ENCODE measurements at places on chromosomes 7 and 10.

DNA sequence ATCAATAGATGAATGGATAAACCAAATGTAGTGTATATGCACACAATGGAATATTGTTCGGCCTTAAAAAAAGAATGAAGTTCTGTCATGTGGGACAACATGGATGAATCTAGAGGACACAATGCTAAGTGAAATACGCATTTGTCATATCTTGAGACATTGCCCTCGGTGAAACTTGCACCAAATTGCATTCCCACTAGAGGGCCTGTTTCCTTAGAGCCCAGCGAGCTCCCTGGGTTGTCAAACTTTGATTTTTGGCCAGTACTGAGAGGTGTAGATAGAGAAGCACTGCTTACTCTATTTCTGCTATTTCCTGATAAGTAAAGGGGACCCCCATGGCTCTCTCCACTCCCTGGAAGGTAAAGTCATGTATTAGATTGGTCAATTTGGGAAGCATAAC lies 157.1 kb downstream of the GPAM start:
- no peak for DNase-seq

- no peak for DNase-seq
Measured at GRCh38 chr7:18547509-18548187, 52.1 kb downstream of the HDAC9 start.

DNA sequence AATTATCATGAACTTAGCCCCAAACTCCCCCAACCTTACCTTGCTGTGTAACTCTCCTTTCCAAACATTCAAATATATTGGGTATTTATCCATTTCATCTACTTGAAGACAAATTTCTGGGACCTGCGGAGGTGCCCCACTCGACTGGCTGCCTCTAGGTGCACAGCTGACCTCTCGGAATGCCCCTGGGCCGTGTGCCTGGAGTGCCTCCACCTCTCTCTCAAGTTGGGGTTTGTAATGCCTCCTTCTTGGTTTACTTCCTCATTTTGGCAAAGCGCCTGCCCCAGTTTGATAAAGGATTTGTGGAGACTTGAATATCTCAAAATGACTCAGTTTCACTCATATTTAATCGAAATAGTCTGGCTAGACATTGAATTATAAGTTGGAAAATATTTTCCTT lies 16.6 kb downstream of the ZNF777 start:
- DNase-seq, result no peak

- DNase-seq, result no peak
Measured at GRCh38 chr7:98562871-98563495, 54.1 kb upstream of the NPTX2 start.

DNA sequence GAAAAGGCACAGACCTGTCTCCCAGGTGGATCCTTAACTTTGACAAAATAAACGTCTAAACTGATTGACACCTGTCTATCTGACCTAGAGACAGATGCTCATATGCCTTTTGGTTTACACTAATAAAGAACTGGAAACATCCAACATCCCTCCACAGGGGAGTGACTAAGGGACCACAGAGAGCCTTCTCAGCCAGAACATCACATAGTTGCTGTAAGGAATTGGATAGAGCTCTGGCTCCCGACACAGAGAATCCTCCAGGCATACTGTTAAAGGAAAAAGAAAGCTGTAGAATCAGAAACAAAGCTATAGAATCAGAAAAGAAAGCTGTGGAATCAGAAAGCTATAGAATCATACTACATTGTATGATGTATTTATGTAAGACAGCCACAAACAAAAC lies 258.8 kb downstream of the STK31 start:
- no peak for DNase-seq

DNA sequence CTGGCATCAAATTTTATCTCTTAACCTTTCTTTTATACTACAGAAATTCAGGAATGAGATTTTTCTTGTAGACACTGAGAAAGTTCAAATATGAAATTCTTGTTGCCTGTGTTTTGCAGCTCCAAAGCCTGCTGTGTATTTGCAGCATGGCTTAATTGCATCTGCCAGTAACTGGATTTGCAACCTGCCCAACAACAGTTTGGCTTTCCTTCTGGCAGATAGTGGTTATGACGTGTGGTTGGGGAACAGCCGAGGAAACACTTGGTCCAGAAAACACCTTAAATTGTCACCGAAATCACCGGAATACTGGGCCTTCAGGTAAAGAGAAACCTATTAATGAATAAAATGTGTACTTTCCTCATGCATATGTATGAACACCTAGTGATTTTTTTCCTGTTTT lies 24.8 kb downstream of the LIPK start:
- no peak for DNase-seq

- DNase-seq, result no peak
Measured at GRCh38 chr10:80530251-80530650, 7.5 kb upstream of the SH2D4B start.

- DNase-seq, result no peak
Measured at GRCh38 chr7:30980751-30981150, 17.0 kb downstream of the GHRHR start.

- DNase-seq, result no peak
Measured at GRCh38 chr7:40836218-40836617, 701.4 kb downstream of the SUGCT start.

DNA sequence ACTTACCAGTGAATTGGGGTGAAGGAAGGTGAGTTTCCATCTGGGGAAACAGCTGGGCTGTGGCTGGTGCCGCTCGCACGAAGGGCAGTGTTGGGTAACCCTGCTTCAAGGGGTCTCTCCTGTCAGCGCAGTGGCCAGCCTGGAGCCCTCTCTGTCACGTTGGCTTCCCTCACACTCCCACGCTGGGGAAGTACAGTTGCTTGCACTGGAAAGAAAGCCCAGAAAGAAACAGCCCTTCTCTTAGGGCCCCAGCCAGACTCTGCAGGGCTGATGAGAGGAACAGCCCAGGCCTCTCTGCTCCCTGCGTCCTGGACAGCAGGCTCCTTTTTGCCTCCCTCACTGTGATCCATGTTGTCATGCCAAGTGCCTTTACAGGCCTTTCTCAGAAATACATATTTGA lies 40.3 kb upstream of the TRIM8 start:
- DNase-seq, result no peak

GRCh38 chr7:2758673-2759616 lies 70.9 kb downstream of the AMZ1 start:
- no peak for DNase-seq

DNA sequence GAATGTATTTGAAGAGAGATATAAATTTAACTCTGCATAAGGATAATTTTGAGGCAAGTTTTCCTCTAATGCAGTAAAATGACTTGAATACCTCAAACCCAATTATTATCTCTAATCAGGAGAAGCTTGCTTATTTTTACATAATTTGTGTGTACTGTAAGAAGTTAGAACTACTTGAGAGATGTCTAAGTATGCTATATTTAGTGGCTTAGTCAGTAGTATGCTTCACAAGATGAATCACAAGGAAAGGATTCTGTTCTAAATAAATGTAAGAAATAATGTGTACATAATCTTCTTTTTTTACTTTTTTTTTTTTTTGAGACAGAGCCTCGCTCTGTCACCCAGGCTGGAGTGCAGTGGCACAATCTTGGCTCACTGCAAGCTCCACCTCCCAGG lies 13.7 kb downstream of the PHTF2 start:
- DNase-seq, result no peak

GRCh38 chr7:6057316-6058129 lies 26.3 kb downstream of the ANKRD61 start:
- no peak for DNase-seq

GRCh38 chr10:36556468-36556867 lies 568.9 kb upstream of the ANKRD30A start:
- no peak for DNase-seq

DNA sequence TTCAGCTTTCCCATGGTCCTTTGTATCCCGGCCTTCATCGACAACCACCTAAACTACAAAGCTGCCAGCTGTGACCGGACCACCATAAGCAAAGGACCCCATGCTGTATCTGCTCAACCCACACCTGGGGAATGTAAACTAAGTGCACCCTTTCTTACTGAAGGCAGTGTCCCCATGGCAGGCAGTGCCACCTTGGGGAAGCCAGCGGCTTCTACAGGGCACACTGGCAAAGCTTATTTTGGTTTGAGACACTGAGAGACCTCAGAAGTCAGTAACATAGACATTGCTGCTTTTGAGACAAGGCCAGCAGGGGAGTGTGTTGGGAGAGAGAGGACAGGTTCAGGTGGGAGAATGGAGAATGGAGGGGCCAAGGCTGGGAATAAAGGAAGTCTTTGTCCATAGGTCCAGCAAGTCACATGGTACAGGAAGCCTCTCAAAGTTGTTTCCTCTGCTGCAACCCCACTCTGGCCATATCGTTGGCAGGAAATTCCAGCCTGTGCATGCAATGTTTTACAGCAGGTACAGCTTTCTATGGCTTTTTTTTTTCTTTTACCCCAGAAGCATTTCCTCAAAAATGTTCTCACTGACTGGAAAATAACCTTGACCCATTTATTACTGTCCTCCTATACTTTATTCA lies 85.9 kb upstream of the NPVF start:
- DNase-seq, result no peak

GRCh38 chr7:3650844-3651243 lies 349.8 kb downstream of the SDK1 start:
- no peak for DNase-seq

GRCh38 chr10:16776896-16777295 lies 40.3 kb downstream of the RSU1 start:
- DNase-seq, result no peak

- DNase-seq, result no peak
Measured at GRCh38 chr10:50346942-50347341, 95.6 kb upstream of the ASAH2 start.

DNA sequence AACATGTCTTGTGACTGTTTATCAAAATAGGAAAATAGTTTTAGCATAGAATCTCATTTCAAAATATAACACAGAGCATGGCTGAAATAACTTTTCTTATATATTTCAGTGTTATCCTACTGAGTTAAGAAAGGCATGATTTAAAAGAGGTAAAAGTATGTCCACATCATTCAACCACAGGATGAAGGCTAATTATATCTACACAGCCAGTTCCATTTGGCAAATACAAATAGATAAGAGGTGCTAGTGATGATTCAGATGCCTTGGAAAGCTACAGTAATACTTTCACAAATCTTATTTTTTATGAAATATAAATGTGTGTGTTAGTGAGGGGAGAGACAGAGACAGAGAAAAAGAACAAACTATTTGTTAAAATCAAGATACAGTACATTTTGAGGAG lies 42.9 kb upstream of the PCDH15 start:
- no peak for DNase-seq

DNA sequence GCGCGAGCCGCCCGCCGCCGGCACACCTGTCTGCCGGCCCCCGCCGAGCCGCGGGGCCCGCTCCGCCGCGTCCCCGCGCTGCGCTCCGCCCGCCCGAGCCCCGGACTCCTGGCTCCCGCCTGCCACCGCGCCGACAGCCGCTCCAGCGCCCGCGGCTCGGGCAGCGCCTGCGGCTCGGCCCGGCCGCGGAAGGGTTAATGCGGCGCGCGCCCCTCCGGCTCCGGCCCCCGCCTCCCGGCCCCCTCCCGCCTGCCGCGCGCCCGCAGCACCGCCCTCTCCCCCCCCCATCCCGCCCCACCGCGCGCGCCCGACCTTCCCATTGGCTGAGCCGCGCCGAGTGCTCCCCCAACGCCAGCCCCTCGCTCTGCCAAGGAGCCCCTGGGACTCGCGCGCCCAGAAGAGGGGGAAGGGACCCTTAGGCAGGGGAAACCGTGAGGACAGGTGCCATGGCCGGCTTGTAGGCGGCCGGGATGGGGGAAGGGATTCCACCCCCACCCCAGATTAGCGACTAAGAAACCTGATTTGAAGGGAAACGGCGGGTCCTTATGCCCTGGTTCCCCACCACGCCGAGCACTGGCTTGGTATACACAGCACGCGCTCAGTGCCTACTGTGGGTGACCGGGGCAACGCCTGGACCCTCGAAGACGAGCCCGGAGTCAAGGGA lies at the start of gene KCNH2:
Gene KCNH2 (minus strand): TSS at position 196 of the 664 bp plus-strand sequence. CDS start 408 bp downstream, outside the sequence.
- DNase-seq, result no peak

- DNase-seq, result no peak
Measured at GRCh38 chr10:74949843-74950765, 123.7 kb downstream of the KAT6B start.

DNA sequence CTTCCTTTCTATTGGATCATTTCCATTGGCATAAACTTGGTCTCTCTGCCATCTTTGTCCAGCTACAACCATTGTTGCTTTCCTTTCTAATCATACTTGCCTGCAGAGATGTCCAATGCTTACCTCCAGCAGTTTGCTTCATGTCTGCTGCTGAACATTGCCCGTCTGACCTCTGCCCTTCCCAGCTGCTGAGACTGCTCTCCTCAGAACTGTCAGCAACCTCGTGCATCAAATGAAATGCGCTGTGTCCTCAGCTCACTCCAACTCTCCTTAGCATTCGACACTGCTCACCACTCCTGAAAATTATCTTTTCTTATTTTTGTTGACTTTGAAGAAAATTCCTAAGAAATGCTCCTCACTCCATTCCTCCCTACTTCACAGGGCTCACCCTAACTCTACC lies 5.0 kb downstream of the FAM170B start:
- no peak for DNase-seq

DNA sequence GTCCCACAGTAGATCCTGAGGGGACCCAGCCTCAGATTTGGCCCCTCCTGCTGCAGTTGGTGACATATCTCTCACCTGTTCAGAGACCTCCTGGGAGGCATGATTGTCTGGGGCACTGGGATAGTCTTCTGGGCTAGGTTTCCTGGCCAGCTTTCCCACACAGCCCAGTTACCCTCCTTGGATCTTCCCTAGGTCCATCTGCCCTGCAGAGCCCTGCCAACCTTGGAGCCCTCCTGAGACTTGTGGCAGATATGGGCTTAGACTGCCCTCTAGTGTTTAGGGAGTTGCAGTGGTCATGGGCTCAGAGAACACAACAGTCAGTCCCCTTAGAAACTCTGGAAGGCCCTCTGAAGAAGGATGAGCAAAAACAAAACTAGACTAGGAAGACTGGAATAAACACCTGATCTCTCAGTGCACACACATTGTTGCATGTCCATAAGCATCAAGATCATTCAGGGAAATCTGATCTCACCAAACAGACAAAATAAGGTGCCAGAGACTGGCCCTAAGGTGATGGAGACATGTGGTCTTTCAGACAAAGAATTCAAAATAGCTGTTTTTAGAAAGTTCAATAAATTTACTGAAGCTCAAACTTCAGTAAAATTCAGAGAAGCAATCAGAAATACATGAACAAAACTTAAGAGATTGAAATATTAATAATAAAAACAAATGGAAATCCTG lies 324.6 kb downstream of the ATRNL1 start:
- DNase-seq, result no peak

- no peak for DNase-seq
Measured at GRCh38 chr10:7955446-7955845, 99.0 kb upstream of the GATA3 start.

All from activated T-helper 1 cell treated with anti-CD3 and anti-CD28 coated beads, Interleukin-2, amount 50 U/mL, for 16 hours (primary cell).